ENCODE measurements at places on chromosomes 13 and 19. TPM values are rescaled to one million over a fixed set of nuclear protein-coding genes. Genes with fewer than 3 reads are reported as not detected.

Gene C19orf81
- total RNA-seq, result not detected

Gene CEACAM16
- not detected for total RNA-seq

DNA sequence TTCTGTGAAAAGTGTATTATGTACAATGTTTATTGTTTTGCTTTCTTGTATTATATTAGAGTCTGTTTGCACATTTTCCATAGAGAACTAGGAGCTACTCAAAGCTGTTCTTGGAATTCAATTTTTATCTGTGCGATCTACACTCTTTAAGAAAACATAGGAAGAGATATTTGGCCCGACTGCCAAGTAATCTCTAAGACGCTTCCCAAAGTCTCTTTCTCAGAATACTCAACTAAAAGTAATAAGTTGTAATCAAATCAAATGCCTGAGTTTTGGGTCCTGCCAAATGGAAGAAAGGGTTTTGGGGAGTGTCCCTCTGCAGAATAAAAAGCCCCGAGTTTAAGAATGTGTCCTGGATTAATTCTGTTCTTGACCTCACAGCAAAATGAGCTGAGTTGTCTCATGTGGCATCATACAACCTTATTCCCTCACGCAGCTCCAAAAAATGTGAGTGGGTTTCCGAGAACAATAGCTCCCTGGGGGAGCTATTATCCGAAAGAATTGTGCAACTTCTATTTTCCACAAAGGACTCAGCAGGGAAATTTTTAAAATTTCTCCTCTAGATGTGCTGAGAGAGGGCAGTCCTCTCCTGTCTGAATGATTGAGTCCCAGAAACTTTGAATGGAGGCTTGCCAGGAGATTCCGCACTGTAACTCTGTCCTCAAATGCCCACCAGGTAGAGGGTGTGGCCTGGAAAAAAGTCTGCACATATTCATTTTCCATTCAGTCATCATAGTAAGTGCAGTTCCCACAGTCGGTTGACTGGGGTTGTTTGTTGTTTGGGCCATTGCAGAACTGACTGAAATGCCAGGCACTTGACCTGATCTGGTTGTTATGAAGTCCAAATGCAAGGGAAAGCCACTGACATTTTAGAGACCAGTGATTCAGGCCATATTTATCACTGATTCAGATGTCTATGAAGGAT is 280.0 kb upstream of the SOX21 start:
- DNase-seq, result no peak

DNA sequence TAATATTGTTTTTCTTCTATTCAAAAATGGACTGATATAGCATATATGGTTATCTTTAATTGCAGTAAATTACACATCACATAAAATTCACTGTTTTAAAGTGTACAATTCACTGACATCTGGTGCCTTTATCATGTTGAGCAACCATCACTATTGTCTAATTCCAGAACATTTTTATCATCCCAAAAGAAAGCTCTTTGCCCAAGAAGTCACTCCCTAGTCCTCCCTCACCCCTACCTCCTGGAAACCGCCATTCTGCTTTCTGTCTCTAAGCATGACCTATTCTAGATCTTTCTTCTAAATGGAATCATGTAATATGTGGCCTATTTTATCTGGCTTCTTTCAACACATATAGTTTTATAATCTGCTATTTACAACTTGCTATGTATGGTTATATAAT is 525.6 kb downstream of the DCT start:
- no peak for DNase-seq

GRCh38 chr13:35818633-35819067 is 312.5 kb downstream of the DCLK1 start:
- no peak for DNase-seq

- DNase-seq, result no peak
Observed at GRCh38 chr19:16015805-16016173, 60.5 kb upstream of the TPM4 start.

DNA sequence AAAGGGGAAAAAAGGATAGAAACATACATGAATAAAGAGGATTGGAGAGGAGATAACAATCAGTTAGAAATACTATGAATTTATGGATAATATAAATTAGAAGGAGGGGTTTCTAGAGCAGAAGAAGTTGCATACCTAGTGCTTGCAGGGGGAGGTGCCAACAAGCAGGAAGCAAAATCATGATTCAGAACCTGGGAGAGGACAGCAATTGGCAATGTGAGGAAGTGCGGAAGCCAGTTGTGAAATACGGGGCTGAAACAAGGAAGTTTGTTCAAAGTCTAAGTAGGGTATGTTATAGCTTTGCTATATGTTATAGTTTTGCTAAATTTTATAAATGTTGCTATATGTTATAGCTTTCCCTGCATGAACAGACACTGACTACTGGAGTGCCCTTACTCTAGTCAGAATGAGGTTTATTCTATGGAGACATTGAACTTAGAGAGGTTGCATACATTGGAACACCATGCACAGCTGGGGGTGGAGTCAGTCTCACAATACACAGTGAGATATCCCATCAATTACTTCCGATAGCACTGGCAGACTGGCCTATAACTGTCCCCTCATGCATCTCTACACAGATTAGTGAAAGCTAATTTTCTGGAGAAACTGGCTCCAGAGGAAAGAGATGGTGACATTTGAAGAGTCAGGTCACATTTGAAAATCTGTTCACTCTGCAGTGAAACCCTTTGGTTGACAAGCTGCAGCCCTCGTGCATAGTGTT is 92.1 kb downstream of the GPC6 start:
- DNase-seq, result no peak

- no peak for DNase-seq
Observed at GRCh38 chr13:98300956-98301641, 124.0 kb upstream of the RNF113B start.

Data from transverse colon (tissue), 4 donors.